GM03348 (cell line): ENCODE measurements at places on chromosomes 12 and 14.

GRCh38 chr12:64699504-64700115 is 59.6 kb downstream of the GNS start:
- DNase-seq: no peak

- DNase-seq: peak; percentile 48
Observed at GRCh38 chr12:6226002-6226678, 25.9 kb downstream of the CD9 start.

GRCh38 chr14:61152851-61153364 is 128.2 kb downstream of the TMEM30B start:
- no peak for DNase-seq

DNA sequence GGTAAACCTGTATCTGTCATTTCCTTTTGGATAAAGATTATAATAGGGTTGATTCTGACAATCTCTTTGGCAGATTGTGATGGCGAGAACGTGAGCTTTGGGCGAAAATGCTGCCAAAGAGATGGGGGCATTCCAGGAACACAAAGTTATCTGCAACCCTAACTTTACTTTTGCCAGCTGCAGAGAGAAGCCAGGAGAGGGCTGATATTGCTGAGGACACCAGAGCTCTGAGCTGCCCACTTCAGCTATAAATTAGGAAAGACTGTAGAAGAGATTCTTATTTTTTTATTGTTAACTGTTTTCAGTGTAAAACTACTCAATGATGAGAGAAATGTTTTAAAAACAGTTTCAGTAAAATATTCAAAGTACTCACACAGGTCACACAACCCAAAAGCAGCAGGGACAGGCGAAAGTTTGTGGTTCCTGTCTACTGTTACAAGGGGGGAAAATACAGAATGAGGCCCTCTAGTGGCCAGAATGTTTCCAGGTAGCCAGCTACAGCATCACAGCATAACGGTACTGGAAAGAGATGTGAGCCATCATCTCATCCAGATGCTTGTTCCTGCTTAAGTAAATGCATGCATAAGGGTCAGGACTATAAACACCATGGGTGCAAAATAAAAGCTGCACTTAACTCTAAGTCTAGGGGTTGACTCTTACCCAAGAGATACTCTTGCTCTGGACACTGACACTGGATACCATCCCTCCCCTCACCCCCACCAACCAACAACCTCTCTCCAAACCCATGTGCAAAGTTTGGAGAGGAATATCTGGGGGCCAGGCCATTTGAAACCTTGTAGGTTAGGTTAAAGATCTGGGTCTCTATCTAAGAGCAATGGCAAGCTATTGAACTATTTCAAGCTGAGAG is 498.4 kb downstream of the RMST start:
- peak; percentile 2 for DNase-seq

DNA sequence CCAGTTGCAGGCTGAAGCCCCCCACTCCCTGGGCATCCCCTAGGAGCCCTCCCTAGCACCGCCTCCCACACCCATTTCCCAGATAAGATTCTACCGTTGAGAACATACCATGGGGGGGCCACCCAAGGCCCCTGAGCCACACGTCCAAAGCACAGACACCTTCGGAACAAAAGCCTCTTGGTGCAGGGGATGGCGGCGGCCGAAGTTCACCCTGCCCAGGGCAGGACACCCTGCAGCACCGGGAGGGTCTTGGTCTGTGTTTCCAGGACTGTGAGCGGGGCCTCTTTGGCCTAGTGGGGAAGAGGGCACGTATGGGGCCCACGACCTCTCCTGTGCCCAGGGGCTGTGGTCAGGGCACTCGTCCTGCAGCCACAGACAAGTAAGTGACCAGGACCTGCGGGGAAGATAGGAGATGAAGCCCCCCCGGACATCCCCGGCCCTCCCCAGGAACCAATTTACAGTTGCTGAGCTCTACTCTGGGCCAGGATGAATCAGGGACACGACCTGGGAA is 154.3 kb upstream of the C14orf180 start:
- peak; percentile 11 for DNase-seq

DNA sequence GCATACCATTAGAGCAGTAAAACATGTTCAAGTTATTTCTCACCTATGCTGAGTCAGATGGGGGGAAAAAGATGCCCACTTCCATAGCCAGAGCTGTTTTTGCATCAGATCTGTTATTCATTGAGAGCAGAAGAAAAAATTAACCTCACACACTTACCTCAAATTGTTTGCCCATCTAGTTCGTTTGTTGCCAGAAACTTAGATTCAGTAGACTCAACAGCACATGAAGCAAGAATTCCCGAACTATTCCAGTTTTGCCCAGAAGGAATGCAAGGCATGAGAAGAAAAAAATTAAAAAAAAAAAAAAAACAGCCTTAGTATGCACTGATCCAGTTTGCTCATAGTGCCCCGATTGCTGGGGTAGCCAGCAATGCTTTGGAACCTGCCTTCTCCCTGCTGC is 12.4 kb upstream of the DPF3 start:
- DNase-seq: peak; percentile 77

- DNase-seq: no peak
Observed at GRCh38 chr12:100453951-100454350, 19.7 kb upstream of the NR1H4 start.
